NCI-H1092 treated with DMSO at 0.1 percent for 48 hours (cell line): ENCODE measurements at places on chromosomes 1 and 21.

GRCh38 chr1:110515891-110516290 lies 3.1 kb downstream of the KCNA10 start:
- DNase-seq: no peak

GRCh38 chr21:42523941-42524340 lies 10.3 kb downstream of the SLC37A1 start:
- peak; percentile 66 for DNase-seq

DNA sequence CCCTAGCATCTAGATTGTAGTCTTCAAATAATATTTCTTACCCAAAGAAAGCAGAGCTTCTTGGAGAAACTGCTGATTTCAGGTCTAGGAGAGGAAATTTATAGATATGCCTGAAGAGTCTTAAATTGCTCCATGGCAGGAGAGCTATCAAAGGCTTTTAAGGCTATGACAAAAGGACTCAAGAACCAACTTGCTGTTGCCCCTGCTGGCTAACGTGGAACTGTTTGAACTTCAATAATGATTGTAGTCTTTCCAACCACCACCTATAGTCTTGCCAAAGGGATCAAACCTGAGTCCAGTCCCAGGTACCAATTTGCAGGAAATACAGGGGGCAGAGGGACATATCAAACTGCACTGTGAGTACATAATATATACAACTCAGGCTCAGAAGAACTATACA lies 336.2 kb upstream of the ESRRG start:
- no peak for DNase-seq

DNA sequence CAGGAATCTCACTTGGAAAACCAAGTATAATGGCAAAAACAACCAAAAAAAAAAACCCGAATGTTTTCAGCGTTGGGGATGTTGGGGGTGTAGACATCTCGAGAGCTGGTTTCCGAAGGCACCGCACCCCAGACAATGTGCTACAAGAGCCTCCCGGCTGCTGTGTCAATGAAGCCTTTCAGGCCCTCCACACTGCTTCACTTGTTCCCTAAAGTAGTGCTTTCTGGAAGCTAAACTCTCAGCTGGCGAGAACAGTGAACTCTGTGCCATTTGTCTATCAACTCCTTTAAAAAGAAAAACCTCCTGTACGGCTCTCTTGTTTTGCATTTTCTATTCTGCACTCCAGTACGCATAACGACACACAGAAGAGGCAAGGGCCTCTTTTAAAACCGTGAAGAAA lies 32.5 kb downstream of the PLEKHO1 start:
- no peak for DNase-seq
